Ureter (tissue), 1 donor: ENCODE measurements at places on chromosomes 5 and 9.

DNA sequence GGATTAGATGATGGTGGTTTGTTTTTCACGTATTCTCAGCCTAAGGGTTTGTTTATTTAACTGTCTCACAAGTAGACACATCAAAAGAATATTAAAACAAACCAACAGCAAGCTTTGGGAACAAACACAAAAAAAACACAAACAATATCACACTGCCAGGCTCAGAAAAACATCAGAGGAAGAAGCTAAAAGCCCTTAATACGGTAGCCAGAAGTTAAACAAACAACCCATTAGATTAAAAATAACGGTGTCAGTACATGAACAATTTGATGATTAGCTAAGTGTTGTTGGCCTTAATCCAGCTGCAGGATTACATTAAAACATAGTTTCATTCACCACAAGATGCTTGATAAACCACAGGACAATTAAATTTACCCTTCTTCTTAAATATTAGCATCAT is 15.9 kb upstream of the DMRT2 start:
- no peak for DNase-seq

GRCh38 chr9:37324691-37325490 is 97.6 kb upstream of the GRHPR start:
- DNase-seq = no peak

DNA sequence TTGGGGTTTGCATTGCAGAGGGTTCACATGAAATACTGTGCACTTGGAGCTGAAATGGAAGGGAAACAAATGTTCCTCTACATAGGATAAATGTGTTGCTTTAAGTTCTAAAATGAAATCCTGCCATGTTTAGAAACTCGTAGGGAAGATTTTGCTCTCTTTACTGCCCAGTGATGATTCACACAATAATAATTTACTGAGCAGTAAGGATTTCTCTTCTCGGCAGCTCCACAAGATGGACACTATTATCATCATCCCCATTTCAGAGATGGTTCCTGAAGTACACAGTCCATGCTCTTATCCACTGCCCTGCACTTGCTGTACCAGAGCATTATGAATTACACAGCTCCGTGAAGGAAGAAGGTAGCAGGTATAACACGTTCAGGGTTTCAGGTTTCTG is 4.1 kb downstream of the HACD4 start:
- DNase-seq = no peak

DNA sequence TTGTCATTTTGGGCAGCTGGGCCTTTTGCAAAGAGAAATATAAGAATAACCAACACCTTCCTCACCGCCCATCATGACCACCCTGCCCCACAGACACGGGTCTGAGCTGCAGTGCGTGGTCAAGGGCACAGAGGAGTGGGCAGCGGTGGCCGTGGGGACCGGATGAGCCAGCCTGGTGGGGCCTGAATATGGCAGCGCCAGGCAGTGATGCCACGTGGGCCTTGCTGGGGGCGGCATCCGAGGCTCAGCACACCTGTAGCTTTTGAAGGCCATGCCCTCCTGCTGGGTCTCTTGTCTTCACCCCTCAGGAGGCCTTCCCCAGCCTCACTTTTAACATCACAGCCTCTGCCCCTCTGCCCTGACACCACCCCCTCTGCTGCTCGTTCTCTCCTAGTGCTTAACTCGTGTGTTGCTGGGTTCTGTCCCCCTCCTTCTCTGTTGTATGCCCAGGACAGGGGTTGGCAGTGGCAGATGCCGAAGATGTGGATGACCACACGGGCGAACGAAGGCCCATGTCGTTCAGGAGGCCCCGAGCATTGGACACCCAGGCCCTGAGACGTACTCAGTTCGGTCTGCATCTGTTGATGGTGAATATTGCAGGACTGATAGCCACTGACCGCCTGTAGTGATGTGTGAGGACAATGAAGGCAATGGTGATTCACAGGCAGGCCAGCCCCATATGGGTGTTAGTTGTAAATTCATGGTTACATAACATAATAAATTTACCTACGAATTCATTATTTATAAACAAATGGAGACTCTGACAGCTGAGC is 46.0 kb downstream of the AHRR start:
- DNase-seq = peak; percentile 32

DNA sequence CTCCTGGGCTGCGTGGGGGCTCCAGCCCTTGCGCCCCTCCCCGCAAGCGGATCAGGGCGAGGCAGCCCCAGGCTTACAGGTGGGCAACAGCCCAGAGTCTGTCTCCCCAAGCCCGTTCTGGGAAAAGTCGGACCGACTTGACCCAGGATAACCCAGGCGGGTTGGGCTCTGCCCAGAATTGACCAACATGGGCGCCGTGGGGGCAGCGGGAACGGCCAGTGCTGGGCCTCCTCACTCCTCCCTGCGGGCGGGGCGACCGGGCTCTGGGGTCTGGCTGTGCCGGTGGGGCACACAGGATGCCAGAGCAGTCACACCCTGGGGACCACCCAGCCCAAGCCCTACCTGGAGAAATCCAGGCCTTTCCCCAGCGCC is 15.3 kb upstream of the SYNPO start:
- DNase-seq = no peak

- no peak for DNase-seq
Observed at GRCh38 chr5:6453937-6454560, 5.4 kb downstream of the UBE2QL1 start.

DNA sequence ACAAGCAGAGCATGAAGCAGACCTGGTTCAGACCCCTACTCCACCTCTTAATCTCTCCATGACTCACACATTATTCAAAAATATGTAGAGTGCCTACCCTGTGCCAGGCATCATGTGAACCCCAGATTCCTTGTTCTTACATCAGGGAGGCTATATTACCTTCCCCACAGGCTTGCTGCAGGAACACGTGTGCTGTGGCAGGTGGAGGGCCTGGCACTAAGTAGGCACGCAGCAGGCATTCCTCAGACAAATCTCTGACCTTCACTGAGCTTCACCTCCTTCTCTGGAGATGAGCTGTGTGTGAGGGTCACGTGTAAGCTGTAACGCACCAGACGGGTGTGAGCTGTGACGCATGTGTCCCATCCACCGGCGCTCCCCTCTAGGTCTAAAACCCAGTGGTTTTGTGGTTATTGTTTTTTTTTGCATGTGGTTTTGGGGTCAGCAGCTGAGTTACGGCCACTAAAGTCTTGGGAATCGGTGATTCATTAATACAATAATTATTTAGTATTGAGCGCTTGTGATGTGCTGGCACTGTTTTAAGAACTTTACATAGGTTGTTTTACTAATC is 30.3 kb downstream of the ANGPTL2 start:
- DNase-seq = no peak

- no peak for DNase-seq
Observed at GRCh38 chr9:109517901-109518377, 19.8 kb upstream of the PTPN3 start.

- DNase-seq = no peak
Observed at GRCh38 chr5:55551904-55552303, 17.1 kb upstream of the PLPP1 start.

DNA sequence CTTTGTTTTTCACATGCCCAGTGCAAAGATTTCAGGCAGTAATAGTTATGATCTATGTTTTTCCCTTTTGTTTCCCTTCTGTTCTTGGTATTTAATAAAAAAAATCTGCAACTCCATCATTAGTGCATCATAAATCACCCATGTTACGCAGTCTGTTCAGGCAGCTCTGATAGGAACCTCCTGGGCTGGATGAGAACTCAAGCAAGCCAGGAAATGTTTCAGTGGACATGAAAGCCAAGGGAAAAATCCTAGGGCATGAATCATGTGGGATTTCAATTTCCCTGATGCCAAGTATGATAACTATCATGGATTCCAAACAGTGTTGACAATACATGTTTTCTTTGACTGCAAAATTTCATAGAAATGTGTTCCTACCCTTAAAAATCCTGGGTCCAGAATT is 119.7 kb upstream of the TARS1 start:
- no peak for DNase-seq

GRCh38 chr5:109695005-109695926 is 5.5 kb downstream of the MAN2A1 start:
- DNase-seq = no peak

DNA sequence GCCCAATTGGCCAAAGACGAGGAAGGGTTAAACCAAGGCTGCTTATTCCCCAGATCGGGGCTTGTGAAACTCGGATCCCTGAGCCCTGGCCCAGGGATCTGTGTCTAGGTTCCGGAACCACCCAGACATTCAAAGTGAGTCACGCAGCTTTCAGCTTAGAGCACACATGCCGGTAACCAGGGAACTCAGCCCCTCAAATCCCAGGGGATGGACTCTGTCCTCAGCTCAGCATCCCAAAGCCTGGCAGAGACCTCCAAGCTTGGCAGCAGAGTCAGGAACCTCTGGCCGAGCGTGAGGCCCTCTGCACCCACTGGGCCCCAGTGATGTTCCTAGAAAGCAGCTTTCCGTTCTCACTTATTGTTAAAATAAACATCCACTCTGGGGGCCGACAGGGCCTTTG is 5.1 kb downstream of the PNPLA7 start:
- no peak for DNase-seq

GRCh38 chr5:80707645-80708044 is 52.9 kb upstream of the DHFR start:
- no peak for DNase-seq

GRCh38 chr5:60546207-60546606 is 153.8 kb downstream of the DEPDC1B start:
- DNase-seq = no peak
